Epithelial cell of esophagus (primary cell): ENCODE measurements at places on chromosomes 7 and 10.

GRCh38 chr7:1569440-1569832 is 396 bp downstream of the PSMG3 start:
- no peak for DNase-seq

GRCh38 chr7:132280335-132280734 is 295.9 kb downstream of the PLXNA4 start:
- no peak for DNase-seq

GRCh38 chr7:18896343-18896975 is 221.0 kb downstream of the TWIST1 start:
- no peak for DNase-seq

- DNase-seq = no peak
These were observed 75.8 kb downstream of the ENO4 start for GRCh38 chr10:116925056-116925455.

GRCh38 chr7:45998506-45998905 is 77.4 kb upstream of the IGFBP3 start:
- no peak for DNase-seq

GRCh38 chr10:33122014-33122809 is 164.2 kb upstream of the ITGB1 start:
- DNase-seq = no peak

- no peak for DNase-seq
These were observed 54.5 kb downstream of the MACC1 start for GRCh38 chr7:20162665-20163064.

GRCh38 chr10:9097206-9097990 is 1042.9 kb downstream of the GATA3 start:
- peak; percentile 6 for DNase-seq

GRCh38 chr10:26454891-26455290 is 16.8 kb downstream of the APBB1IP start:
- DNase-seq = no peak

- DNase-seq = peak; percentile 59
These were observed 10.8 kb upstream of the PYROXD2 start for GRCh38 chr10:98425511-98426352.

DNA sequence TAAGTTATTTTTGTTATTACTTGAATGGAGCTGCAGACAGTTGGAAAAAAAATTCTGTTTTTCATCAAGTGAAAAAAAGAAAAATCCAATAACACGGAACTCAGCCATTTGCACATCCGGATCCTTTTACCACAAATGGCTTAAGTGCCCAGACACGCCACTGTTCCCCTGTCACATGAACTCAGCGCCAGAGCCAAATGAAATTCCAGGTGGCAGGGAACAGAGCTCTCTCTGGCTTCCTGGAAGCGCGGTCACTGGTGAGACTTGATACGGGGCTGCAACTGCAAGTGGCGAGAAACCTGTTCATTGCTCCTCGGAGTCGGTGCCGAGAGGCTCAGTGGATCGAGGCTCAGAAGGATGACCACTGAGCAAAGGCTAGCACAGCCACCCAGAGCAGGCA is 60.8 kb upstream of the NPTX2 start:
- no peak for DNase-seq

DNA sequence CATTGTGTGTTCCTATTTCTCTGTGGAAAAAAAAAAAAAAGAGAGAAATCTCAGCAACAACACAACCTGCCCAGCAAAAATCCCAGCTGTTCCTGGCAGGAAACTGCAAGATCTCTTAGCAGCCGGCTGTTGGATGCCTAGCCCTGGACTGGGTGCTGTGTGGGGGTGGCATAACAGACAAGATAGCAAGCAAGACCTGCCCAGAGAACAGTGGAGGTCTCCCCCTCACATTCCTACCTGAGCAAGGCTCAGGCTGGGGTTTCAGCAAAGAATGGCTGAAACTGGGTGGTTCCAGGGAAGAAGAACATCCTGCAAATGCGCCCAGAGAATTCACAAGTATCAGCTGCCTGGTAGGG is 248.8 kb upstream of the ZMIZ1 start:
- no peak for DNase-seq

- DNase-seq = peak; percentile 59
These were observed 59.4 kb downstream of the ST7 start for GRCh38 chr7:117012696-117013095.

DNA sequence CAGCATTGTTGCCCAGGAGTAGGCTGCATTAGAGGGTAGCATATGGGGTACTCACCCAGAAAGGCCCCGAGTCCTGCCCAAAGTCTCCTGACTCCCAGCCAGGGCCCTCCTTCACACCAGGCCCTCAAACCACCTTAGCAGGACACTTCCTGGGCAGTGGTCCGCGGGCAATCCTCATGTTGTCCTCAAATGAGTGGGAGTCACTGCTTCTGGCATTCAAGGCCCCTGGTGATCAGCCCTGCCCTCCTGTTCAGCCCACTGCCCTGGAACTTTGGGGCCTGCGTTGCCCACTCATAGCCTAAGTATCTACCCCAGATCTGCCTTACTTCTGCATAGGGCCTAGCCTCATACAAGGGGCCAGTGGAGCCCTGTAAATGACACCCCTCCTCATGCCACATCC is 70.9 kb upstream of the PRLHR start:
- no peak for DNase-seq

GRCh38 chr10:98226508-98227144 is 41.4 kb downstream of the LOXL4 start:
- DNase-seq = no peak

DNA sequence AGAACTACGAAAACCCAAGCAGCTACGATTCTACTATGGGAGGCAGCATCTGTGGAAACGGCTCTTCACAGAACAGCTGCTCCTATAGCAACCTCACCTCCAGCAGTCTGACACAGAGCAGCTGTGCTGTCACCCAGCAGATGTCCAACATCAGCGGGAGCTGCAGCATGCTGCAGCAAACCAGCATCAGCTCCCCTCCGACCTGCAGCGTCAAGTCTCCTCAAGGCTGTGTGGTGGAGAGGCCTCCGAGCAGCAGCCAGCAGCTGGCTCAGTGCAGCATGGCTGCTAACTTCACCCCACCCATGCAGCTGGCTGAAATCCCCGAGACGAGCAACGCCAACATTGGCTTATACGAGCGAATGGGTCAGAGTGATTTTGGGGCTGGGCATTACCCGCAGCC is 81.6 kb upstream of the SAMD8 start:
- DNase-seq = no peak

- DNase-seq = no peak
These were observed 109.7 kb downstream of the STRA8 start for GRCh38 chr7:135343361-135343760.

GRCh38 chr7:8638076-8638475 is 204.7 kb downstream of the NXPH1 start:
- DNase-seq = no peak

GRCh38 chr7:129166745-129167144 is 21.7 kb upstream of the SMO start:
- peak; percentile 56 for DNase-seq

DNA sequence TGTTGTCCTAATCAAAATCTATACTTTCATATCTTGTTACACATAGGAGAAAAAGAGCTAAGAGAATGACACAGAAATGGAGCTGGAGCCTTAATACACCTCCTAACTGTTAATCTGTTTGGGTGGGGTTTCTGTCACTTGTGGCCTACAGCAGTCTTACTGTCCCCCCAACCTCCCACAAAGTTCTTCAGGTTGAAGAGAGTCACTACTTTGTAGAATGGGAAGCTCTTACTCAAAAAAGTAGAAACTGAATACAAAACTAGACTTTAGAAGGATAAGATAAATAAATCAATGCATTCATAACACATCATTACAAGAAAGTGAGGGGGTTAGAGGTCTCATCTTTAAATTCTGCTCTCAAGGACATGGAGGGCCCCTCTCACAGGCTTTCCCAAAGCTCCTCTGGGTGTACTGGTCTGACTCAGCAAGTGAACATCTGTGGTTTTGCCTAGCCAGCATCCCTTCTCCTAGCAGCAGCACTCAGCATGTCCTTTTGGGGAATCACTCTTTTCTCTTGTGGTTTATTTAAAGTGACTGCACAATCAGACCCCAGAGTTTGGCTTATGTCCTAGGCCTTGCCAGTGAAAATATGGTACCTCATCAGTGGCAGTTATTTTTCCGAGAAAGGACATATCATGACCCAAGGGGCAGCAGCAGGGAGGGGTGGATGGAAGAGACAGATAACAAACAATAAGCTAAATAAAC is 2.0 kb upstream of the BLVRA start:
- peak; percentile 44 for DNase-seq

GRCh38 chr7:47497367-47498096 is 84.4 kb downstream of the TNS3 start:
- DNase-seq = no peak

DNA sequence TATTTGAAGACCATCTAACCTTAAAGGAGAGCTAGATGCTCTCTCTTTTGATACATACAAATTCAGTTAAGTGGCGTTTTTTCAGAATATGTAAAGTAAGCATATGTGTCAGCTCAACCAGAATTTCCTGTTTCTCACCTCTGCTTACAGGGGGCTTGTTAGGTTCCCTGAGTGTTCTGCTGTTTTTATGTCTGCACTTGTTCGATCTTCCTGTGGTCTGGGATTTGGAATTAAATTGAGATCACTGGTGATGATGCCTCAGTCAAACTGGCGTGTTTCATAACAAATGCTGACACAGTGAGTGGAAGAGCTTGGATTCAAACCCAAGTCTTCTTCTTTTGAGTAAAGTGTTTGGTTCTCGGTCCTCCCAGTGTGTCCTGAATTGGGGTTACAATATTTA is 348.3 kb upstream of the AKR1E2 start:
- DNase-seq = peak; percentile 81

- DNase-seq = no peak
These were observed 50.9 kb downstream of the EBF3 start for GRCh38 chr10:129912986-129913695.
